ENCODE measurements at places on chromosomes 16 and 17.

- peak; percentile 91 for DNase-seq
Observed at GRCh38 chr17:17723354-17724261, 42.4 kb downstream of the RAI1 start.

DNA sequence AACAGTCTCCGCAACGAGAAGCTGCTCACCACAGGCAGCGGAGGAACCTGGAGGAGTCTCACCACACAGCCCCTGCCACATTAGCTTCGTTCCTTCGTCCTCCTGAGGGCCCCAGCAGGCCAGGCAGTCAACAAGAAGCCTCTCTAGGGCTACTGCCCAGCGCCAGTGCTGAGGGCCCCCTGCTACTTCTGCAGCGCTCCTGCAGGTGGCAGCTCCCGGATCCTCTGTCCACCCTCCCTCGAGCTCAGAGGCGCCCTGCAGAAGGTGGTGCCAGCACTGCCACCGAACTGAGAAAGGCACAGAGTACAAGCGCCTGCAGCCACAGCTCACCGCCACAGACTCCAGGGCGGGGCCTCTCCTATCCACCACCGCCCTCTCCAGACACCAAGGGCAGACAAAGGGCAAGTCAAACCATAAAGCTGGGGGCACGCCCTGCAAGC is 27.3 kb downstream of the KDM8 start:
- no peak for DNase-seq

DNA sequence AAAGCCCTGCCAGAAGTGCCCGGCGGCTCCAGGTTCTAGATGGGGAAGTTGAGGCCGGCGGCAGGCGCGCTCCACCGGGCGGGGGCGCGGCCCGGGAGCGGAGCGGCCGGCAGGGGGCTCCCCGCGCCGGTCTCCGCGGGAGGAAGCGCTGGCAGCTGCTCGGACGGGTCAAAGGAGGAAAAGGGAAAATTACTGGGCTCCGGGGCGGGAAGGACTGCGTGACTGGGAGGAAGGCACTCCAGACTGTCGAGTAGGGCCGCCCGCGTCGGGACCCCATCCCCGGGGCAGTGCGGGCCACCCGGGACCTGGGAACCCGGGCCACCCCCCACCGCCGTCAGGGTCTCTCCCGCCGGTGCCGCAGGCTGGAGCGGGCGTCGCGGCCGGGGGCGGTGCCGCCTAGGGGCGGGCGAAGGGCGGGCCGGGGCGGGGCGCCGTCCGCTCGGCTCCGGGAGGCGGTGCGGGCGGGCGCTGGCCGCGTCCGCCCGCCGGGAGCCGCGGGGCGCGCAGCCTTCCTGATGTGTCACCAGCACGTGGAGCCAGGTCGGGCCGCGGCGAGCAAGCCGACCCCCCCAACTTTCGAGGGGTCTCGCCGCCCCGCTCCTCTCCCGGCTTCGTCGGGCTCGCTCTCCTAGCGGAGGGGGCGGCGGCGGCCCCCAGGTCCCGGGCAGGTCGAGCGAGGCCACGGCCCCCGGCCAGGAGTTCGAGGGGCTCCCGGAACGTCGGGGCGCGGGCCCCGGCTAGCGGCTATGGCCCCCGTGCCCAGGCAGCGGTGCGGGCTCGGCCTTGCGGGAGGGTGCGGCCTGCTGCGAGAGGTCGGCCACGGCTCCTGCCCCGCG is 167.5 kb downstream of the RAB11FIP4 start:
- DNase-seq, result peak; percentile 80

GRCh38 chr17:48131216-48131824 is 23.8 kb downstream of the SNX11 start:
- DNase-seq, result no peak

- DNase-seq, result no peak
Observed at GRCh38 chr17:1095090-1095852, 84.5 kb downstream of the ABR start.
